ENCODE measurements at places on chromosomes 5 and 9.

- DNase-seq: no peak
Measured at GRCh38 chr9:94560237-94560636, 5.4 kb downstream of the PCAT7 start.

DNA sequence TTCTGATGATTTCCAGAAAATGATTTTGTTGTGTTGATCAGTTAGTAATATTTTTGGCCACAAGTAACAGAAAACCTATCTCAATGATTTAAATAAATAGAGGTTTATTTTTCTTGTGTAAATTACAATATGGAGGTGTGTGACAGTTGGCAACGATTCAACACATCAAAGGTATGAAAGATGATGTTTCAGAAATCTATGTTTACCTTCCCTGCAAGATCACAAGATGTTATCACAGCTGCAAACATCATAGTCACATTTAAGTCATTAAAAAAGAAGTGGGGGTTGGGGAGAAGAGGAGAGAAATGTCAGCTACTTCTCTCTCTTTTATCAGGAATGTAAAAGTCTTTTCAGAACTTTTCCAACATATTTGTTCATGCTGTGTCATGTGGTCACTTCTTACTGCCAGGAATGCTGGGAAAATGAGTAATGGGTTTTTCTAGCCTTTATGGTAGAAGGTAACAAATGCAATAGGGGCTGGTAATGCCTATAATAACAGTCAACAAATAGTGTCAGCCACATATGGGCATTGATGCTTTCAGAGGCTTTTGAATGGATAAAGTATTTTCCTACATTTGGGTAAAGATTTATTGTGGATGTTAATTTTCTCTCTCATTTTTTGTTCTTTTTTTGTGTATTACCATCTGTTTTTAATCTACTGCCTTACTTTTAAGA lies 742.7 kb downstream of the TLE1 start:
- DNase-seq: no peak

DNA sequence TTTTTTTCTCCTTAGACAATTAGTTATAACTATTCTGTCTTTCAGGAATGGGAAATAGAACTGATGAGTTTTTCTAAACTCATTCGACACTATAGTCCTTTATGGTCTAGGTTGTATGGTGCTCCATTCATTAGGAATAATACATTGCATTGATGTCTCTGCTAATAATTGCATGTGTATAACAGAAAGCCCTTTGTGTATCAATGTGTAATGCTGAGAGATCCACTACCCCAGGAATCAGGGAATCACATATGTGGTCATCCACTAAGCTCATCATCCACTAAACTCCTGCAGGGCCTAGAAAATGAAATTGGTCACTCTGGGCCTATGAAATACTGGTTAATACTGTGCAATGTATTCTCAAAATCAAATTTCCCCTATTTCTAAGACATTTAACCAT lies 242.0 kb upstream of the CDH18 start:
- no peak for DNase-seq

- no peak for DNase-seq
Measured at GRCh38 chr9:124122813-124123462, 111.4 kb downstream of the LHX2 start.

GRCh38 chr9:128724744-128725211 lies 851 bp upstream of the ZDHHC12 start:
- DNase-seq: no peak

GRCh38 chr5:132387640-132388117 lies 18.2 kb downstream of the SLC22A5 start:
- peak; percentile 98 for DNase-seq

- no peak for DNase-seq
Measured at GRCh38 chr5:38259062-38259808, 876 bp downstream of the EGFLAM start.

DNA sequence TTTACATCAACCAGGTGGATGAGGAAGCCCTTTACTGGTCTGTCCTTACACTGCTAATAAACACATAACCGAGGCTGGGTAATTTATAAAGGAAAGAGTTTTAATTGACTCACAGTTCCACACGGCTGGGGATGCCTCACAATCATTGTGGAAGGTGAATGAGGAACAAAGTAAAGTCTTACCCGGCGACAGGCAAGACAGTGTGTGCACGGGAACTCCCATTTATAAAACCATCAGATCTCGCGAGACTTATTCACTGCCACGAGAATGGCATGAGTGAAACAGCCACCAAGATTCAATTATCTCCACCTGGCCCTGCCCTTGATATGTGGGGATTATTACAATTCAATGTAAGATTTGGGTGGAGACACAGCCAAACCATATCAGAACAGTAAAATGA lies 67.3 kb upstream of the GRAMD2B start:
- DNase-seq: no peak

GRCh38 chr5:43540746-43541145 lies 16.1 kb downstream of the PAIP1 start:
- DNase-seq: no peak

- no peak for DNase-seq
Measured at GRCh38 chr5:109126481-109126880, 283.3 kb downstream of the PJA2 start.

DNA sequence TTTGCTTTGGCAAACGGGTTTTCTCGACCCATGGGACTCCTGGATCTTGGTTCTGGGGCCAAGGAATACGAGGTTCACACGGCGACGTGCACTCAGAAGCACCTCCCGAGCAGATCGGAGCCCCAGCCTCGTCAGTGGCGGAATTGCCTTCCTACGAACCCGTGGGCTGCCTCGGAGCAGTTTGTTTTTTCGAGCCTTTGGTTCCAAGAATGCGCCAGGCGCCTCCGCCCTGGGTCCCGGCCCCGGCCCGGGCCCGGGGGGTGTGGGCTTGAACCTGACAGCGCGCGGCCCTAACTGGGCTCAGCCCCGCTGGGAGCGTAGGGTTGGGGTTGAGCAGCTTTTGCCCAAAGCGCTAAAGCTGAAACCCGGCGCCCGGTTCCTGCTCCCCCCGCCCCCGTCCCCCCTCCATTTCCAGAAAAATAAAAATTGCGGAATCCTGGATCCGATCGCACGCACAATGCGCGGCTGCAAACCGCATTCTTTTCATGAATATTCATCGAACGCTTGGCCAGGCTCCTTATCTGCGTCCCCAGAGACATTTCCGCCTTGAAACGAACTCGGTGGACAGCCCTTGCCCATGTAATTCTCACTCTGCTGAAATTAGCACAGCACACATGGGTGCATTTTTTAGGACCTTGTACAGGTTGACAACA lies 1.0 kb downstream of the BASP1 start:
- DNase-seq: no peak

- no peak for DNase-seq
Measured at GRCh38 chr5:131114754-131115153, 50.3 kb downstream of the HINT1 start.

GRCh38 chr9:1462626-1463308 lies 412.6 kb downstream of the DMRT2 start:
- no peak for DNase-seq

DNA sequence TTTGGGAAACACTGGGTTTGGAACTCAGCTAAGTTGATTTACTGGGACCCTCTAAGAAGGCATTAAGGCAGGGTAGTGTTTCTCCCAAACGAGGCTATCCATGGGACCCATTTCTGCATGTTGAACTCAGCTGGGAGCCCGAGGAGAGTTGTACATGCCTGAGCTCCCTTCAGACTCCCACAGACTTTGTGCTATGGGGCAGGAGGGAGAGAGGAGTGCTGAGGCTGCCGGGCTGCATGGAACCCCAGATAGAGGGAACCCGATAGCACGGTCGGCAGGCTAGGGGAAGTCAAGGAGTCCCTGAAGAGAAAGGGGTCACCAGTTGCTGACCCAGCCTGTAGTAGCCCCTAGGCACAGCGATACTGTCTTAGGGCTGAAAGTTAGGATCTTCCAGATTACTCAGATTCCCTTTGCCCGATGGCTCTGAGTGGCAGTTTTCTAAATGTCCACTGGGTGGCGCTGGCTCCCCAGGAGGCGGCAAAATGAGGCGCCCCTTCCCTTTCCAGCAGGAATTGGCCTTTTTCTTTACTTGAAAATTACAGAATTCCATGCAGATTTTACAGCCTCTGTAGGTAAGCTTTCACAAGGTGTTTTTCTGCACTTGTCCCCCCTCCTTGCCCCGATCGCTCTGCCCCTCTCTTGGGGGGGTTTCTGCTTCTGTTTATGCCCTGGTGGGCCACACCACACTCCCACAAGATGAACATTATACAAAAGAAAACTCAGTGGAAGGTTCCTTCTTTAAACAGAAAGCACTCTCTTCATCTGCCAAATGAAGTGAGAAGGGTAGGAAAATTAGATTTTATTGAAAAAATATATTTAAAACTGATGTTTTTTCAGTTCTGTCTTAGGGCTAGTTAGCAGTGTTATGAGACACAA lies 17.8 kb downstream of the NANS start:
- no peak for DNase-seq

GRCh38 chr9:70588999-70589398 lies 174.5 kb upstream of the KLF9 start:
- no peak for DNase-seq

DNA sequence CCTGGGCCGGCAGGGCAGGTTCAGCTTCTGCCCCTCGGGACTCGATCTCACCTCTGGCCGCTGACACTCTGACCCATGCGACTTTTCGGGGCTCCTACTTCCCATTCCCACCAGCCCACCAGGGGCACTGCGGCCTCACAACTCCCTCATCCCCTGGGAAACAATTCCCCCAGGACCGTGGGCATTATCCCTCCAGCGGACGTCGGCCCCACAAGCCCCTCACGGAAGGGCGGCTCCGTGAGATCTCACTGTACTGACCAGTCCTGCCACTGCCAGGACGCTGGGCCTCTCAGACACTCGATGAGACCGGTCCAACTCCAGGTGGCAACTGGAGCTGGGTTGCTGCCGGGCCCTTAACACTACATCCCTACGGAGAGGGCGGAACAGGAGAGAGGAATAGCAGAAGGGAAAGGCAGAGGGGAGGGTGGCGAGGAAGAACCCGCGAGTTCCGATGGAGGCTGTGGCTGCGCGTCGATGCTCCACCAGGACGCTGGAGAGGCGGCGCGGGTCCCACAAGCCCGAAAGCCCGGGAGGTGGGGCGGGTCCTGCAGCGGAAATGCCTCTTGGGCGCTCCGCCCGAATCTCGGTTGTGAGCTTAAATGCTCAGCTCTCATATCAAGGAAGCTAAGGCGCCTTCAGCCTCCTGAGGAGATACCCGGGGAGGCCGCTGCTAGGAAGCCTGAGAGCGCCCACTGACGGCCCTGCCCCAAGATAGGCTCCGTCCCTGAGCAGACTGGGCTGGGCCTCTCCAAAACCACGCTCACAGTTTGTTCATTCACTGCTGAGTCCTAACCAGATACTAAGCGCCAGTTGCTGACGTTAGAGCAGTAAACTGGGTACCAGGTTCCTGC lies 36.3 kb downstream of the VCP start:
- DNase-seq: no peak

GRCh38 chr9:16449076-16449730 lies 421.3 kb downstream of the BNC2 start:
- no peak for DNase-seq

GRCh38 chr9:7164440-7165330 lies 406.9 kb downstream of the KDM4C start:
- DNase-seq: no peak

DNA sequence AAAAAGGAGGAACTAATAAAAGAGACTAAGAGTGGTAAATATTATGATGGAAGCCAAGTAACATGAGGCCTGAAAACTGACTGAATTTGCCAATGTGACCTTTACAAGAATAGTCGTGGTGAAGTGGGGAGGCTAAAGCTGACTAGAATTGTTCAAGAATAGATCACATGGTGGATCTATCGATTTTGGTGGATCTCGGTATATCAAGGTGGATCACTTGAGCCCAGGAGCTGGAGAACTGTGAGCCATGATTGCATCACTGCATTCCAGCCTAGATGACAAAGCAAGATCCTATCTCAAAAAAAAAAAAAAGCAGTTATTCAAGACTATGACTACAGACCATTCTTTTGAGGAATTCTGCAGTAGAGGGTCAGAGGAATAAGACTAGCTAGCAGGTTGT lies 15.1 kb downstream of the ERMP1 start:
- peak; percentile 15 for DNase-seq

GRCh38 chr5:33146881-33147280 lies 293.9 kb upstream of the TARS1 start:
- DNase-seq: no peak

GRCh38 chr5:160266044-160266443 lies 36.7 kb downstream of the FABP6 start:
- no peak for DNase-seq

- DNase-seq: peak; percentile 8
Measured at GRCh38 chr5:171336521-171337209, 27.6 kb downstream of the TLX3 start.

All from skeletal muscle cell (primary cell).